ENCODE measurements at places on chromosomes 6 and 20.

GRCh38 chr6:161227004-161227960 lies 46.6 kb downstream of the AGPAT4 start:
- DNase-seq, result no peak

- DNase-seq, result no peak
Measured at GRCh38 chr20:7710440-7710839, 229.8 kb downstream of the HAO1 start.

GRCh38 chr6:158068893-158069799 lies 87.5 kb downstream of the SYNJ2 start:
- DNase-seq, result no peak

DNA sequence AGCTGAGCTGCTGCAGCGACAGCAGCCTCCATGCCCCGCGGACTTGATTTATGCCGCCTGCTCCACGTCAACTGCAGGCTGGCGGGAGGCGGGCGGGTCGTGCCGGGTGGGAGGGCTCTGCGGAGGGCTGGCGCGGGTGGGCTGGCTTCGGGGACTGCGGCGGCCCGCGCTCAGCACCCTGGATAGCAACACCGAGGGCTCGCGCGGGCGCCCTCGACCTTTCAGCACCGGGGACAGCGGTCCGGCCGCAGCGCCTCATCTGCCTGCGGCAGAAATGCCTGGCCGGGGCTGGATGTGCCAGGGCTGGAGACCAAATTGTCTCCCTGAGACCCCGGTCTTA lies 792 bp downstream of the SNAP25 start:
- DNase-seq, result peak; percentile 28

DNA sequence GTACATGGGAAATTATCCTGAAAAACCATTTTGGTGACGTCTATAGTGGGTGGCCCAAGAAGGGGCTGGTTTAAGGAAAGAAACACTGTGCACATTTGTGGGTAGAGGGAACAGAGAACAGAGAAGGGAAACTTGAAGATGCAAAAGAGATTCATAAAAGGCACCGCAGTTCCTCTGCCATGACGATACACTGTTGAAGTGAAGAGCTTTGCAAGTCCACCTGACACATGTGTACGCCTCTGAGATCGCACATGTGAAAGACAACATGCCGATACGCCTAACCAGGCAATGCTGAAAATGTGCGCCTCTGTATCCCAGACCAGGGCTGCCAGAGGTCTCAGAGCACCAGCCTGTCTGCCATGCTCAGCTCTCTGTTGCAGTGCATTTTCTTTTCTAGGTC lies 180.9 kb downstream of the KIF16B start:
- no peak for DNase-seq

GRCh38 chr6:128025478-128025877 lies 124.6 kb upstream of the THEMIS start:
- no peak for DNase-seq

GRCh38 chr6:148840256-148840655 lies 93.4 kb downstream of the UST start:
- no peak for DNase-seq

DNA sequence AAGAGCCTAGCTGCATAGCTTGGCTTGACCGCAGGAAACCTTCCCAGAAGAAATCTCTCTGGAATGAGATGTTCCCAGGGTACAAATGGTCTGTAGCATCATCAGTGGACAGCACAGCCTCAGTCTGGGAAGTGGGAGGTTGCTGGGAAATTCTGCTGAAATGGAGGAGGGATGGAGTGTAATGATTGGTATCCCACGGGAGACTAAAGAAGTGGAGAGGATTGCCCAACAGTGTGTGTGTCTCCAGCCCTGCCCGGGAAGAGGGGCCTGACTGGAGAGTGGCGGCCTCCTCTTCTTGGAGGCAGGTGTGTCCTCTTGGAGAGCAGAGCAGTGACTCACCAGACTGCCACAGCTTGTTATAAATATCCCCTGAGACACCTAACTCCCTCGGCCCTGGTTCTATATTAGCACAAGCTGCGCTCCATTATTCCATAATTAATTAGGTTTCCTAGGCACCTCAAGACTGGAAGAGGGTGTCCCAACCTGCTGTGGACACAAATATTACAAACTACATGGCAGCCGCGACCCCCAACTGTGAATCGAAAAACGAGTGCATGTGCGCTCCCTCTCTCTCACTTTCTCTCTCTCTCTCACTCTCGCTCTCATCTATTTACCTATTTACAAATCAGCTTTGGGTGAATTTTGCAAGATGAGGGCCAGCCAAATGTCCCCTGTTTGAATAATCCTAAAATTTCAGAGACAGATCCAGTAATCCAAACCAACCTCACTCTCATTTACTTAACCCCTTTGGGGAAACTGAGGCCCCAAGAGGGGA lies 68.8 kb downstream of the FGD2 start:
- no peak for DNase-seq
